CD4-positive, alpha-beta T cell treated with Interleukin-1 beta for 1 hour (primary cell): ENCODE measurements at places on chromosomes 7 and 10.

DNA sequence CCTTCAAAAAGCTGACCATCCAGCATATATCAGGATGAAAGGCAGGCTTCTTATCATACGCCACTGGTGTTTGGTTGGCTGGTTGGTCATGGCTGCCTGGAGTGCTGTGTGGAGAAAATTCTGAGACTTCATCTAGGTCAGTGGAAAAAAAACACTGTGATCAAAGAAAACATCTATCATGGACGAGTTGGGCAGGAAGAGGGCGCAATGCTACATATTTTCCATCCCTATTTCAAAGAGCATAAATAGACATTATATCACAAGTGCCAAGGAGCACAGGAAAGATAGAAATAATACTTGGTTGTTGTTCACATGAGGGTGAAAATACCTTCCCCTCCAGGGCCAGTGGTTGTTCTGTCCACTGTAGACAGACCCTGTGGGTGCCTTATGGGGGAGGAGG is 128.4 kb upstream of the PLPP4 start:
- no peak for DNase-seq

DNA sequence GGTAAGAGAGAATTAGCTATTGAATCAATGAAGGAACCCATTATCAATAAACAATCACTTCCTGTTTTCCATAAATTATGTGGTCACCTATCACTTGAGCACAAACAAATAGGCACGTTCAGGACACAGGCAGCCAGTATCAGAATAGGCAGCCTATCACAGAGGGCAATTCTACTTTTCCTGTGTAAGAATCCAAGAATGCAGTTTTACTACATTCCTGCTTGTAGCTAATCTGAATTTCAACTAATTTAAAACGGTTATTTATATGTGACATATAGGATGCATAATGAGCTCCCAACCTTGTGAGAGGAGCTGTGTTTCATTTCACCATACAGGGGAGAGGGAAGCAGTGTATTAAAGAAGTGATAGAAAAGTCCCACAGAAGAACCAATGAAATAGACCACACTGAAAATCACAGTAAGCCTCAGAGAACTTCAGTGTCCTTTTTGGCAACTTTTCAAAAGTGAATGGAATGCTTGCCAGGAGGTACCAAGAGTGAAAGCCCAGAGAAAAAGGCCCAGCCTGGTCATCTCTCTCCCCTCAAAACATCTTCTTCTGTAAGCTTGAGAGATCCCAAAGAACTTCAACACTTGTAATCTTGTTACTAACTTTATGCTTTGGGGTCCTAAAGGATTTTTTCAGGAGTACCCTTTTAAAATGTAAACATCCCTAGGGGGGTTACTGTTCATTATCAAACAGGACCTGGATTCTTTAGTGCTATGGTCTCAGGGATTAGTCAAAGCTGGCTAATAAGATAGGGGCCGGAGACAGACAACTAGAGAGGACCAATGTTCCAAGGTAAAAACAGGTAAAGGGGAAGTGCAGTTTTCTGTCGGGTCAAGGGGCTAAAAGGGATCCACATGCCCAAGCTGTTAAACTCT is 1.3 kb downstream of the IMMP2L start:
- no peak for DNase-seq

GRCh38 chr10:131193923-131194322 is 117.6 kb downstream of the TCERG1L start:
- DNase-seq, result no peak

- DNase-seq, result no peak
These were observed 39.5 kb downstream of the ERCC6 start for GRCh38 chr10:49499305-49499851.

DNA sequence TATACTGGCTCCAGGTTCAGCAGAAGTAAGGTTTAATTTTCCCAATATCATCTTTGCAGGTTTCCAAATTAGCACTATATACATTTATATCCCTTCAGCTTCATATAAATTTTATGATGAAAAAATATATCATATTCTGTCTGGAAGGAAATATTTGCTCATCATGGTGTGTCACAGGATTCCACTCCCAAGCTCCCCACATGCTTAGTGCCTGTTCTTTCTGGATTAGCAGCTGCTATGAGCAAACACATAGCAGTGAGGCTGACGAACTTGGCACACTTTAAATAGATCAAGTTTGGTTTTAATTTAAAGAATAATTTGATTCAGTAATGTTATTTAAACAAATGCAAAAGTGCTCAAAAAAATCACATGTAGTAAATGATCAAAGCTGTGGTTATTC is 251.9 kb downstream of the AGMO start:
- DNase-seq, result no peak

- DNase-seq, result no peak
These were observed 169.3 kb downstream of the MAGI2 start for GRCh38 chr7:79284211-79284610.

DNA sequence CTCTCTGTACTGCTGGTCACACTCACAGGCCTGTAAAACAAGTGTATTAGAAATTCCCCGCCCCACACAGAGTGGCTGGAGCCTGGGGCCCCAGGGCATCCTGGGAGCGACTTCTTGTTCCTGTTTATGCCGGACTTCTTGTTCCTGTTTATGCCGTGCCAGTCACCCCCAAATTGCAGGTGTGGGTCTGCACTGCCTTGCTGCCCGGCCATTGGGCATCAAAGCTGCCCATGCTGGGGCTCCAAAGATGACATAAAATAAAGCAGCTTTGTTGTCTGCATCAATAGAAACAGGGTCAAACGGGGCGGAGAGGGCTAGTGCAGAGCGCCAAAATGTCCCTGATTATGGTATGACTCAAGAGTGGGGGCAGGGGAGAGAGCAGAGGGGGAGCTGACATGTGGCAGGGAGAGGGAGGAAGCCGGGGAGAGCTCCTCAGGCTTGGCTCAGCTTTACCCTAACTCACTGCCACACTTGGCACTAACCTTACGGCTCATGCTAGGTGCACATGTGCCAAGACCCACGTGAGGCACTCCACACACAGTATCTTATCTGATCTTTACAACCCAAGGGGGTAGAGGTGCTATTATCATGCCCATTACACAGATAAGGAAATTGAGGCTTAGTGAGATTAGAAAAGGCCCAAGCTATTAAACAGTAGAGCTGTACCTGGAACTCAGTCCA is 98.4 kb downstream of the PIP4K2A start:
- DNase-seq, result peak; percentile 70

DNA sequence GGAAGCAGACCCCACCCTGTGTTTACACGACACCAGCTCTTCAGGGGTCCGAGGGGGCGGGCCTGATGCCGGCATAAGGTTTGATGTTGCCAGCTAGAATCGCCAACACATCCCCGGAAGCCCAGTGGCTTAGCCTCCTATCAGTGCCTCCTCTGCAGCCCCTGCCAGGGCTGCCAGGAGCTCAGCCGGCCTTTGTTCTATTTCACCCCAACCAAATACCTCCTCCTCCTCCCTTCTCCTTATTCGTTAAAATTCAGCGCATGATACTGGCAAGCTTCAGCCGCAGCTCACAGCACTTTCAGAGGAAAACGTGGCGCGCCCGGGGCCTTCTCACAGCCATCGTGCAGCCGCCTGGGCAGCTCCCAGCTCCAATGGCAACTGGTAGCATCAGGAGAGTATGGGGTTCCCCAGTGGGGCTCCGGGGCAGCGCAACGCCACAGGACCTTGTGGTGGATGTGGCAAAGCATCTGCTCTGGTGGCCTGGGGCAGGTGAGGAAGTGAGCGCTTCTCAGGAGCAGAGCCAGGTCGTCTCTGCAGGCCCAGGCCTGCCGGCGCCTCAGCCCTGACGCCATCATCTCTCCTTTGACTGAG is 176.4 kb upstream of the RHEB start:
- DNase-seq, result no peak

DNA sequence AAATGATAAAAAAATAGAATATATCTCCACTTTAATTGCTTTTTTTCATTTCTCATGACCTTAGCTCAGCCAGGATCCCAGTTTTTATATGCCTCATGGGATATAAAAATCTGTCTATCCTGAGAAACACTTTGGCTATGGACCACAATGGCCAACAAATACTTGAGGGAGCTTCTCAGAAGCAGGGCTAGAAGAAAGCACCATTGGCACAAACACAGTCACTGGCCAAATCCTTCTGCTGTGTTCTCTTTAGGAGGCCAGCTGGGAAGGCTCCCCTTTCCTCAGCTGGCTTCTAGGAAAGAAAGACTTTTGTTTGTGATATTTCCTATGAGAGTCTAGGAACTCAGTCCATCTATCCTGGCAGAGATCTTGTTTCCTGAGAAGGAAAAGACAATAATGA is 856.2 kb upstream of the GHITM start:
- DNase-seq, result no peak

GRCh38 chr7:31688372-31688771 is 1.4 kb downstream of the PPP1R17 start:
- no peak for DNase-seq

- DNase-seq, result no peak
These were observed 361.0 kb downstream of the ETV1 start for GRCh38 chr7:13628239-13629001.

GRCh38 chr10:119621078-119621384 is 24.3 kb upstream of the TIAL1 start:
- no peak for DNase-seq

- DNase-seq, result no peak
These were observed 16.9 kb downstream of the TCAF1 start for GRCh38 chr7:143884969-143885559.

GRCh38 chr7:127865466-127865865 is 165.8 kb downstream of the LRRC4 start:
- DNase-seq, result no peak

DNA sequence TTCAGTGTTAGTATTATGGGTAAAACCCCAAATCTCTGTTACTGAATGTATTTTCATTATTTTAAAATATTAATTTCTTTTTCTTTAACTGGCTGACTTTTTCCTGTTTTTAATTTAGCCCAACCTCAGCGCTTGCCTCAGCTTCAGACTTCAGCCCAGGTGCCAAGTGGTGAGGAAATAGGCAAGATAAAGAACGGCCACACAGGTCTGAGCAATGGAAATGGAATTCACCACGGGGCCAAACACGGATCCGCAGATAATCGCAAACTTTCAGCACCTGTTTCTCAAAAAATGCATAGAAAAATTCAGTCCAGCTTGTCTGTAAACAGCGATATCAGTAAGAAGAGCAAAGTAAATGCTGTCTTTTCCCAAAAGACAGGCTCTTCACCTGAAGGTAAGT is 57.5 kb downstream of the MDFIC start:
- no peak for DNase-seq
